Activated gamma-delta T cell (primary cell): ENCODE measurements at places on chromosomes 5 and 9.
A peak's percentile ranks its signal among the peaks of the same experiment; 100 is the strongest.

DNA sequence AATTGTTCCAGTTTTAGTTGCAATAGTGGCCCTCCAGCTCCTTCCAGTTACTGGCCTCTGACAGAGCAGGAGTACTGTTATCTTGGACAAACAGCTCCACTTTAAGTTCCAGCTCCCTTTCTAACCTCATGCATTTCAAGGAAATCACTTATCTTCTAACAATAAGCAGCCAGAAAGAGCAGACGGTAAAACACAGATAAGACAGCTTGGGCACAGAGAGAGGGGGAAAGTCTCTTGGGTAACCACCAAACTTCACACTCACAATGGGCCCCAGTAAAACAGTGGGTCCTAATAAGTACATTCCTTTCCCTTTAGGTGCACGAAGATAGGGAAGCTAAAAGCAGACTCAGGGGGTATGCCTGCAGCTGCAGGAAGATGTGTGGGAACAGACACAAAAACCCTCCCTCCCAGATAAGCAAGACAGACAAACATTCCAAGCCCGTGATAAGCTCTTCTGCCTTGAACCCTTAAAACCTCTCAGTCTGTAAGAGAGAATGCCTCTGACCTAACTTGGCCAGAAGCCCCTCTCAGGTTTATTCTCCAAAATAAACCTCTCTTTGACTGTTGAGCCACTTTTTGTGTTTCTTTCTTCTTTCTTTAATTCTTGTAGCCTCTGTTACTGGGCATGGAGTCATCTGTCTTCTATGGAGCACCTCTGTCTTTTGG is 30.8 kb downstream of the OR1J1 start:
- DNase-seq, result no peak

- DNase-seq, result no peak
These were observed 370.2 kb downstream of the MTRR start for GRCh38 chr5:8239198-8239597.

GRCh38 chr5:464843-465590 is 22.0 kb downstream of the EXOC3 start:
- peak; percentile 16 for DNase-seq

- DNase-seq, result no peak
These were observed 97.6 kb upstream of the FANCC start for GRCh38 chr9:95415158-95415557.

GRCh38 chr5:62305358-62305714 is 670 bp upstream of the KIF2A start:
- no peak for DNase-seq

DNA sequence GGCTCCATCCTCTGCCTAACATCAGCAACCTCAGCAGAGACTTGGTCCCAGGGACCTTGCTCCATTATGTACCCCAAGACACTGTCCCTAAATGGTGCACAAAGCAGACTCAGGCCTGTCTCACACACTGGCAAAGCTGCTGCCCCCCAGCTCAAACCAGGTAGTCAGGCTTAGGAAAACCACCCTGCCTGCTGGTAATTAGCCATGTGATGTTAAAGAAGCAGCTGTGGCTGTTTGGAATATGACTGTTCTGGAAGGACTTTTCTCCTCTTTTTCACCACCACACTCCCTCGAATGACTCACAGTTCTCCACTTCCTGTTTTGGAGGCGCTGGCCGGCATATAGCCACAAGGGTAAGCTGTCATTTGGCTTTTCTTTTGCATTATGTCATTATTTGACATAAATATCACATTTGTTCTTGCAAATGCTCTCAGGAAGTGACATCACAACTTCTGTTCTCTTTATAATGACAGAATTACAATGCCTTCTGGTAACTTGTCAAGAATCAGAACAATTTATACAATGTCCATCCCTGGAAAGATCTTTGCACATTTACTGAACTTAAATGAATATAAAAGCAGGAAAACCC is 113.9 kb downstream of the SUSD1 start:
- no peak for DNase-seq

DNA sequence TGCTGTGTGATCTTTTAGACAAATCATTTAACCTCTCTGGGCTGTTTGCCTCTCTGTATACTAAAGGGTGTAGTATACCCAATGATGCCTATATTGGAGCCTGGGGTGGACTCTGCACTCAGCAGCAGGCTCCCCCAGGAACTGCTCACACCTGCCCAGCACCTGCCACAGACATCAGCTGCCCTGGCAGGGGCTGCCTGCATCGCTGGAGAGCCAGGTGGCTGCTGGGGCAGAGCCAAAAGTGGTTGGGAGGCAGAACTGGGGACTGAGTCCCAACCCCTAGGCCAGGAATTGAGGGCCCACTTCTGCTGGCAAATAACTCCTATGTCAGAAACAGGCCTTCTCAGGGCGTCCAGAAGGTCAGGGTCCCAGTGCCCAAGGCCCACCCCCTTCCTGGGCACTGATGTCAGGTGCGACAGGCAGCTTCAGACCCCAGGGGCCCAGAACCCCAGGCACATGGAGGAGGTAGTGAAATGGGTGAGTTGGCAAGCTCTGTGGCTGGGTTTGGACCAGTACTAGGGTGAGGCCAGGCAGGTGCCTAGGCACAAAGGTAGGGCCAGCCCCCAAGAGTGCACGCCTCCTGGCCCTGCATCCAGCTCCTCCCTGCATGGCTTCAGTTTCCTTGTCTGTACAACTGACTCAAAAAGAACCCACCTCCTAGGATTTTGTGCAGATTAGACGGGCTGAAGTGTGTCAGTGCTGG is 5.8 kb downstream of the UNC5A start:
- no peak for DNase-seq
